Ovary (tissue), 10 donors: ENCODE measurements at places on chromosomes 5 and 9. TPM values are rescaled to one million over a fixed set of nuclear protein-coding genes. Genes with fewer than 3 reads are reported as not detected.

DCAF12 gene
- total RNA-seq = 31.3 TPM

WDR38 gene
- total RNA-seq = 22.5 TPM

RIGI gene
- 6.4 TPM for total RNA-seq

GFRA3 gene
- not detected for total RNA-seq

KIF3A gene
- 8.2 TPM for total RNA-seq

CDKN2AIPNL gene
- 17.7 TPM for total RNA-seq

ANAPC2 gene
- 23.1 TPM for total RNA-seq

BAAT gene
- total RNA-seq = 0.31 TPM

CCDC192 gene
- 1.4 TPM for total RNA-seq

GDA gene
- total RNA-seq = 0.20 TPM

C9orf153 gene
- total RNA-seq = not detected

CCL21 gene
- 1.5 TPM for total RNA-seq

SPACA9 gene
- total RNA-seq = 22.4 TPM

PCDHB16 gene
- total RNA-seq = 5.6 TPM

LVRN gene
- total RNA-seq = 0.53 TPM

CPLANE1 gene
- total RNA-seq = 31.7 TPM
